ENCODE measurements at places on chromosomes 5 and 9.

DNA sequence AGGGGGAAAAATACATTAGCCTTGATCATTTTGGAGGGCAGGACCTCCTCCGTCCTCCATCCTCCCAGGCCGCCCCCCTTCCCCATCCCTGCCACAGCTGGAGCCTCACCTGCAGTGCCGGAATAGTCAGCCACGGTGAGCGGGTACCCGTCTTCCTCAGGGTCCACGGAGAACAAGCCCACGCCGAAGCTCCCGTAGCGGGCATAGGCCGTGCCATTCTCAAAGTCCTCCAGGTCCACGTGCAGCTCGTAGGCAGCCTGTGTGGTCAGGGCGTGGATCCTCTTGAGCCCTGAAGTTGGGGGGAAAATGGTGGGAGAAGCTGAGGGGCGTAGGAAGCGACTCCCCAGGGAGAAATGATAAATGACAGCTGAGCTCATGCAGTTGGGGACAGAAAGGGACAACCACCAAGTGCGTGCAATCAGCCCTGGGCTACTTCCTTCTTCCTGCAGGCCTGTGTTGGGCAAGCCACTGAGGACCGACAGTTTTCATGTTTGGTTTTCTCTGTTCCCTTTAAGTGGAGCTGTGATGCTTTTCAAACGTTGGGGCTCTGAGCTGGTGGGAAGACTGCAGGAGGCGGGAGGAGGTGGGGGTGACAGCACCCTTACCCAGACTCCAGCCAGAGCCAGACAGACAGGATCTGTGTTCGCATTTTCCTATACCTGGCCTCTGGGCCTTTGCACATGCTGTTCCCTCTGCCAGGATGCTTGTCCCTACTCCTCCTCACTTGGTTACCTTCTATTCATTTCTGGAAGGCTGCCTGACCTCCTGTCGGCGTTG, 8.7 kb upstream of the QRFP start:
- DNase-seq: no peak

DNA sequence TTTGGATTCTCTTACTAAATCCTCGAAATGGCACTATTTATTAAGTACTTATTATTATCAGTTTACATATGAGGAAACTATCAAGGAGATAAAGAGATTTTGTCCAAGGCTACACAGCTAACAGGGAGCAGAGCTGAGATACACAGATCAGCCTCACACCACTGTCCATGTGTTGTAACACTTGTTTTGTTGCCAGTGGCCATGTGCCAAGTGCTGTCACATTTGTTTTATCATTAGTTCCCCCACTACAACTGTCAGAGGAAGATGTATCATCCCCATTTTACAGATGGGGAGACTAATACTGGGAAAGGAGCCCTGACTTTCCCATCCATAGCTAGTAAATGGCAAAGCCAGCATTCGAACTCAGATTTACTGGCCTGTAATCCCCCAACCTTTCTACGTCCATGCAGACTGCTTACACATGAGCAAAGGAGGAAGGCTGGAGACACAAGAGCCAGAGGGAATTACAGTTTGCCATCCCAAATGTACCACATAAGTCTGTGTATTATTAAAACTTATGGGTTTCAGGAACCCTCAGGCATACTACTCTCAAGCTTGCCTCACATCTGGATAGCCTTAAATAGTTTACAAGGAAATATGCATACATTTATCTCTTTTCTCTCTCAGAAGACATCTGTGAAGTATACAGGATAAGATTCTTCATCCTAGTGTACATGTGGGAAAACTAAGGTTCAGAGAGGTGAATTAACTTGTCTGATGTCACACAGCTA, 25.1 kb downstream of the PAPPA start:
- no peak for DNase-seq

DNA sequence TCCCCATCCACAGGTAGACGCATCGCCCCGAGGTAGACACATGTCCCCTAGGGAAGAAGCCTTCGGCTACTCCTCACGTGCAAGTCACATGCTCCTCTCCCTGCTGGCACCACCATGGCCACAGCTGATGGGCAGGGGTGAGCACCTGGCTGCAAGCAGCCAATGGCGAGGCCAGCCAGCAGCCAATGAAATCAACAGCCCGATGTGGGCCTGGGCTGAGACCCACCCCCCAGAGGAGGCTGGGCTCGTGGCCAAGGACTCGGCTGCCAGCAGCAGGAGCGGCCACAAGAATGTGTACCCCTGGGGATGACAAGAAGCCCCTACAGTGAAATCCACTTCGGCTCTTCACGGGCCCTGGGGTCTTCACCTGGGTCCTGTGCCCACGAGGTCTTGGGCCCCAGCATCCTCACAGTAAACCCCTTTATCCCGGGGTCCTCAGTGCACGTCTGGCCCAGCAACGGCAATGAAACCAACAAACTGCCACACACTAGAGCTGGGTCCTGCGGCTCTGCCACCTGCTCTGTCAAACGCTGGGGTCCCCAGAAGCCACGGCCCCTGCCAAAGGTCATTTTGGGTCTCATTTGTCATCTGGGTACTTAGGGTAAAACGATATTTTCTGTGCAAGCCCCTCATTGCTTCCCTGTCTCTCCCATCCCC, 22.1 kb upstream of the PTGES start:
- DNase-seq: no peak

- no peak for DNase-seq
These were observed 40.9 kb downstream of the AMBP start for GRCh38 chr9:114037249-114037648.

DNA sequence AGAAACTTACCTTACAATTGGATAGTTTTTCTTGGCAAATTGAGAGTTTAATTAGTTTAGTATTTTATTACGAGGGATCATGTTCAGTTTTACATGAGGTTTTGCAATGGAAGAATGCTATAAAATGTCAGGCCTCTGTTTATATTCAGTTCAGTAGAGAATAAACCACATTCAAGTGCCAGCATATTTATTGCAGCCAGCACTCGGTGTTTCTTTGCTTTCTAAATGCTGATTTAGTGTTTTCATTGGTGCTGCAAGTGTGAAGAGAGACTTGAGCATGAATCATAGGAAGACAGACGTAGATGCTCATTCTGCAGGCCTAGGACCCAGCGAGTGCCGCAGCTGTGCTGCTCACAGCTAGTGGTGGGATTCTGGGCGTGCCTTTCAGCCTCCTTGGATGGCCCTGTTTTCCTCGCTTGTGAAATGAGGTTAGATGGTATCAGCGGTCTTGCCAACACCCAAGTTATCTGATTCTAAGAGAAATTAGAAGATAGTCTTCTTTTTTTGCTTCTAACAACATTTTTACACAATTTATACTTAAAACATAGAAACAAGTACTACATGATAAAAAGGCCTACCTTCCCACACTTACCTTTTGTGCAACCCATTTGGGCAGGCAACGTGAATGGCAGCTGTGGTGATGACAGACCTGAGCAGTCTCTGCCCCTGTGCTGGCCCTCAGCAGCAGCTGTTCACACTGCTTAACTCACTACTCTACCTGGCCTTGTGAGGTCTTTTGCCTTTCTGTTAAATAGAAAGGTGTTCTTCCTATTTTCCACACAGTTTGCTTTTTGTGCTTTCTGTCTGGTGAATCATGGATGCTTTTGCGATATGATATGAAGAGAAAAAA, 26.8 kb upstream of the TNFAIP8 start:
- no peak for DNase-seq

DNA sequence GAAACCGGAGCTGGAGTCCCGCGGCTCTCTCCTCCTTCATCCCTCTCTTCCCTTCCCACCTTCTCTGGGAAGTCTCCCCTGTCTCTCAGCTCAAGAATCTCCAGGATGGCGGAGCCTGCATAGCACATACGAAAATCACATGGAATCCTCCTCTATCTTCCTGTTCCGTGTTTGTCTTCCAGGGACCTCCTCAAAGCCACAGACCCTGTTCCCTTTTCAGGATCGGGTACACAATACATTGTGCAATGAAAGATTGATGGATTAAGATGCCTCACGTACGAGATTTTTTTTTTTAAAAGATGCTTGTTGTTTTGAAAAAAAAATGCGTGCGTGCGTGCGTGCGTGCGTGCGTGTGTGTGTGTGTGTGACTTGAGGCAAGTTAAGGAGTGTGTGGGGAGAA, 46.6 kb upstream of the OLFM1 start:
- no peak for DNase-seq

GRCh38 chr9:108048406-108049025, 558.9 kb upstream of the KLF4 start:
- DNase-seq: no peak
